ENCODE measurements at places on chromosomes 1 and 21.

- DNase-seq: no peak
Observed at GRCh38 chr1:3743421-3743820, 8.8 kb upstream of the CCDC27 start.

DNA sequence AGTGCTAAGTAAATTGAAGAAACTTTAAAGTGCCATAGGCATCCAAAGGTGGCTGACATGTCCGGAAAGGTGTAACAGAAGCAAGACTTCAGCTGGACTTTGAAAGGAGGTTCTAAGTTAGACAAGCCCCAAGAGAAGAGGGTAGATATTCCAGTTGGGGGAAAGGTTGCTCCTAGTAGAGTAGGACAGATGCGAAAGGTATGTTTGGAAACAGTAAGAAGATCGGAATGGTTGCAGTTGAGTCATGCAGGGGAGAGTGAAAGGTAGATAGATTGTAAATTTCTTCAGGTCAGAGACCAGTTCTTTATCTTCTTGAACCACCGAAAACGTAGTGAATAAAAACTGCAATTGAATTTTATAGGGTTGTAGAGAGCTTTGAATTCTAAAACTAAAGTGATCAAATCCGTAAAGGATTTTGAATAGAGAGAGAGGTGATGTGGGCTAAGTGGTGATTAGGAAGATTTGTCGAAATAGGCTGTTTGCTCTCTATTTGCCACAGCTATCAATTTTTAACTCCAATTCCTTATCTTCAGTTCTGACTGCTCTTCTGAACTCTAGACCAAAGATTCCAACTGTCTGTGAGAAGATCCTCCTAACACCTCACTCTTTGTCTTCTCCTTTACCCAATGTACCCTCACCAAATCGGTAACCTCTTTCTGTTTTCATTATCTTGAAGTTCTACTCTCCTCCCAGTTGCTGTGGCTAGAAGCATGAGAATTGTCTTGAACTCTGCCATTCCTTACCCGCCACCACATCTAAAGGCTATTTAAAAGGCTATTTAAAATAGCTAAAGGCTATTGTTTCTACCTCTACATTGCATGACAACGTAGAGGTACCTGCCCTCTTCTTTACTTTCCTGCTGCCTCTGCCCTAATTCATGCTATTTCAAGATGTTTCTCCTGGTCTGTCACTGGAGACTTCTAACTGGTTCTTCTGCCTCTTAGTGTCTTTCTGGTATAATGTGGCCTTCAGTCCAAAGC, 16.7 kb downstream of the MACF1 start:
- DNase-seq: no peak

GRCh38 chr1:32363713-32364112, 1.4 kb downstream of the TSSK3 start:
- DNase-seq: no peak

DNA sequence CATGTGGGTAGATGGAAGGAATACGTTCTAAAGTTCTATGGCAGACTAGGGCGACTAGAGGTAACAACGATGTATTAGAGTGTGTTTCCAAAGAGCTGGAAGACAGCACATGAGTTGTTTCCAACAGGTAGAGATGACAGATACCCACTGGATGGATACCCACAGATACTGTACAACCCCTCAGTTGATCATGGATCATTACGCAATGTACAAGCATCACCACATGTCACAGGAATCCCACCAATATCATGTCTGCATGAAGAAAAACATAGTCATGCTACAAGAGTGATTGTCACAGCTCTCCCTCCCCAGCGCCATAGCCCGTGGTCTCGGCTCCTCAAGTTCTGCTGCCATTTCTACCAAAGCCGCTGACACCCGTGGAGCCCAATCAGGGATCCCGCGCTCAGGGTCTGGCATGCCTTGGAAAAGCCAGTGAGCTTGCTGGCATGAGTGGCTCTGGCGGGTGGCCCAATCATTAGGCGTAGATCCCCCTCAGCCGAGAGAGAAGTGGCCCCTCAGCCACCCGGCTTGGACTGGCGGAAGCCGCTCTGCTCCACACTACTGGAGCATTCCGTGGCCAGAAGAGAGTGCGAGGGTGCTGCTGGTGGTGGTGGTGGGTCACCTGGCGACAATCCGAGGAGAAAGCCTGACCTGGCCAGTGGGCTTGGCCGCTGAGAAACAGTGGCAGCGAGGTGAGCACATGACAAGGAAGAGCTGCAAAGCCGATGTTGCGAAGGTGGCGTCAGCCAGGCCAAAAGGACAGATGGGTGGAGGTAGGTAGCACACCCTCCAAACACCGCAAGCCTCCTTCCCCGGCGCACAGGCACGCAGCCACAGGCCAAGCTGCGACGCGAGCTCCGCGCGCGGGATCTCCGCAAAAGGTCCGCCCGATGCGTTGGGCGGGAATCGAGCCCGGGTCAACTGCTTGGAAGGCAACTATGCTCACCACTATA, 65.7 kb upstream of the FCGR2A start:
- DNase-seq: no peak

- DNase-seq: no peak
Observed at GRCh38 chr1:13892198-13892597, 192.2 kb downstream of the PRDM2 start.

- no peak for DNase-seq
Observed at GRCh38 chr1:168236836-168237611, 11.2 kb downstream of the SFT2D2 start.

DNA sequence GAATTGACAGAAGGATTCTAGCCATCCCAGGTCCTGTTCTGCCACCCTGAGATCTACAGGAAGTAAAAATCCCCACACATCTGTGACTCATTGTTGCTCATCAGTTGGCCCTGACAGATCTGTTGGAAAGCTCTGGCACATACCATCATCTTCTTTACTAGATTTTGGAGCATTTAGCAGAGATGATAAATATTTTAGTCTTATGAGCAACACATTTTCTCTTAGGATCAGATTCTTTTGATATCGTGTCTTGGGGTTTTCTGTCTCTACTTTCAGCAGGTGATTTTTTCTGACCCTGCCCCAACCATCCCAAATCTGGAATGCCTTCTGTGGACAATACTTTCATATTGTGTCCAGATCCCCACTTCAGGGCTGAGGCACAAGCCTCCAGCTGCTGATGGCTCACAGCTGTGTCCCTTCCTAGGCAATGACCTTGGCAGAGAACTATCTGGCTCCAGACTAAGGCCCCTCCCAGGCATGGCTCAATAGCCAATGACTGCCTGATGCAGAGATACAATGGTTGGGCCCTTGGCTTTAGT, 102.8 kb downstream of the GDAP2 start:
- no peak for DNase-seq

GRCh38 chr21:43850728-43851295, 14.2 kb upstream of the AGPAT3 start:
- DNase-seq: no peak

DNA sequence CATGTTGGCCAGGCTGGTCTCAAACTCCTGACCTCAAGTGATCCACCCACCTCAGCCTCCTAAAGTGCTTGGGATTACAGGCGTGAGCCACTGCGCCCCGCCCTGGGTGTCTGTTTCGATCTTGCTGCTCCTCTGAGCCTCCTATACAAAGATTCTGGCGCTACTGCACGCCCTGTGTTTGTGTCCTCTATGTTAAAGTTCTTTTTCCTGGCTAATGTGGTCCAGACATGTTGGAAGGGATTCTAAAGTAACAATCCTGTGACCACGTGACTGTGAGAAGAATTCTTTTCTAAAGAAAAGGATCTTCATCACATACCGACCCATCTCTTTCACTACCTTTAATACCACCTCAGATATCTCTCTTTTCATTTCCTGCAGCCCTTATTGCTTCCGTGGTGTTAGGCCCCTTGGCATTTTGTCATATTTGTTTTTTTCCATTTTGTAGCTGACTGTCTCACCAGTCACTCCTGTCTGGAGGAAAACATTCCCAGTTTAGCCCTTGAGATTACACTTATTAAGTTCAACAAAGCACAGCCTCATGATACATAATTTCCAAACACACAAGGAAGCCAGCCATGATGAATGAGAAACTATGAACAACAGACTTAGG, 27.2 kb upstream of the ENO1 start:
- no peak for DNase-seq

DNA sequence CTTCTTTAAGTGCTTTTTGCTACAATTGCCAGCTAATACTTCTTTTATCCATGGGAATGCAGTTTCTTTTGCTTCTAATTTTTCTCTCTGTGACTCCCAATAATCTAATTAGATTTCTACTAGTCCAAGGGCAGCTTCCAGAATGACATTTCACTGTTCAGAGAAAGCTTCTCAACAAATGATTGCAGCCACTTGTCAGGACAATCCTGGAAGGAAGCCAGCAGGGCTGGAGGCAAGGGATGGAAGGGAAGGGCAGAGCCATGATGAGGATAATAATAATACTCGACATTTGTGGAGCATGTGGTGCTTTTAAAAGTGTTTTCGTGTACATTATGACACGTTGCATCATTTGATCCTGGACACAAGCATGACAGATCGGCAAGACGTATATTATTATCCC, 19.4 kb downstream of the F11R start:
- no peak for DNase-seq

DNA sequence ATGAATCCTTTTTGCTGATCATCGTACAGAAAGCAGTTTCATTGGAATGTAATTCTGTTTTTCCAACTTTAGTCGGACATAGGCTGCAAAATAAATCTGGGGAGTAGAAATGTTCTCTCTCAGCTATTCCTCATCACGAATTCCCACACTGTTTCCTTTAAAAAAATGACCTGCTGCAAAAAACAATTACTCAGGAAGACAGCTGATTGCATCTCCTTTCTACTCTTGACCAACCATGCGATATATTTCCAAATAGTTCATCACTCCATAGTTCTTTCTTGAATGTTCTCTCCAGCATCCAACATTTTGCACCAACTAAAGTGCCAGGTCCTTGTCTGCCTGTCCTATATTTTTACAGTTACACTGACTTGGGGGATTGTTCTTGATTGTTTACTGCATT, 96.4 kb downstream of the S1PR1 start:
- DNase-seq: no peak

- no peak for DNase-seq
Observed at GRCh38 chr1:232550007-232550406, 79.9 kb downstream of the SIPA1L2 start.

DNA sequence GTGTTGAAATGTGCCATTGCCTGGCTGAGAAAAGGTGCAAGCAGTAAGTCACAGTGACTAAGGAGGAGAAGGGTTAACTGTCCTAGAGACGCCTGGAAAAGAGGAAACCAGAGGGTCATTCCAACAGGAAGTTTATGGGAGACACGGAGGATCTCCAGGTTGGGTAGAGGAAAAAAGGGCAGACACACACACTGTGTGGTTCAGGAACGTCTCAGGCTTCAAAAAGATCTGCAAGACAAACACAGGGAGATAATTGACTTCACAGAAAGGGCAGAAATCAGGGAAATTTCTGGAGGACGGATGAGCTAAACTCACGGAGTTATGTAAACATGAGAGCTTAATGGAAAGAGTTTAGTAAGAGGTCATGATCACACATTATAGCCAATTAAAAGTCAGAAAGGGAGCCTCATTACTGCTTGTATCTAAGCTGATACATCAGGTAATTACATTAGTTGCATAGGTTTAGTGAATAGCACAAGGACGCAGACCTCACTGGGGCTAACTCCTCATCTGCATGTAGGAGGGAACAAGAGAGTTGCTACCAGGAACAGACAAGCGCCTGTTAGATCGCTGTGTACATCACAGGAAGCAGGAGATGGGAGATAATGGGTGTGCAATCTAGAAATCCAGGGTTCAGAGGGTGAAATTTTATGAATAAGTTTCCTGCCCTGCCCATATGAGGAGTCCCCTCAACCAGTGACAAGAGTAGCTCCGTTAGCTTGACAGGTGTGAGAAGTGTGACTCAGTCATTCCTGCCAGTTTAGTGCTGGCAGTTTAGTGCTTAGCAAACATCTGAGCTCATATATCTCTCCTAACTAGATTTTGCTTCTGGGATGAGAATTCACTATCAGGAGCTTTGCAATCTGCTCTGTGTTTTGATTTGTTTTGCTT, 96.6 kb upstream of the TNR start:
- no peak for DNase-seq

DNA sequence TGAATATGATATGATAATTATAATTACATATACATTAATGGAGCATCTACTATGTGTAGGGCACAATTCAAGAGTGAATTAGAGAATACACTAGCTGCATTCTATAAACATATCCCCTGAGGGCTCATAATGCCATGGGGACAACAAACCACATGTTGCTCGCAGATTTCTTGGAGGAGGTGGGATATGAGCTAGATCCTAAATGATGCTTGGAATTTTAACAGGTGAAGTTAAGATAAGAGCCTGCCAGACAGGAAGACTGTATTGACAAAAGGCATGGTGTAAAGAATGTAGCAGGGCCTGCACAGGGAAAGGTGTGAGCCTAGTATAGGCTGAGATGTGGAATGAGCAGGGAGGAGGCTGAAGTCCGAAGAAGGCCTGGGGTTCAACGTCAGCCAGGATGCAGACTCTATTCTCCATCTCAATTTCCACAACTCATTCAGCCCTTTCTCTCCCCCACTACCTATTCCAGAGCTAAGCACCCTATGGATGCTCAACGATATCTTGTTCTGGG, 120.2 kb downstream of the ELAVL4 start:
- no peak for DNase-seq

GRCh38 chr1:12082988-12083387, 19.9 kb downstream of the TNFRSF8 start:
- DNase-seq: no peak

DNA sequence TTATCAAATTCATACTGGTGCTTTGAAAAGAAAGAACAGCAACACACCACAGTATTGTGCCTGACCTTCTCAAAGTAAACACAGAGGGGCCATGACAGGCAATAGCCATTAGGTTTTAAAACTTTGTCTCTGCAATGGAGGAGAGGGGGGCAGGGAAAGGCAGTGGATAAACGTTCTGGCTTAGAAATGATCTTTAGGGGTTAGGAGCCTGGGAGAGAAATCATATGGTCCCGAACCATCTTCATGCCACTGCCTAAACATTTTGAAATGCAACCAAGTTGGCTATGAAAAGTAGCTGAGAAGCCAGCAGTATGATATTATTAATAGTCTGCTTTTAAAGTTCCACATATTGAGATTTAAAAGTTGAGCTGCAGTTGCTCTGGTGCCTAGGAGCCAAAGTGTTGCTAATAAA, 39.8 kb downstream of the PLPP3 start:
- DNase-seq: no peak

DNA sequence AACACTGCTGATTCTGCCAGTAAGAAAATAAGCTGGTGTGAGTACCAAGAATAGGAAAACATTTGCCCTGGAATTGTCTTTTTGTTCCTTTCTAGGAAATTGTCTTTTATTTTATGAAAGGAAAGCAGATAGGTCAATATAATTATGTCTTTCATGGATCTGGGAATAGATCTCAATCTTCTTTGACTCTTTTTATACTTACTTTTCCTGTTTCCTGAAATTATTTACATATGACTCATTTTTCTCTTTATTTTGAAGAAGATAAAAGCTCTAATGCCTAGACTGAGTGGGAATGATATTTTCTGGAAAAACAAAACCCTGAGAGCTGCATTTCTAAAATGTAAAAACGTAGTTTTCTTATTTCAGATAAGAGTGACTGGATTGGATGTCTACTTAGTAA, 100.1 kb downstream of the MAN1A2 start:
- no peak for DNase-seq

Measured in CD4-positive, alpha-beta T cell treated with Interleukin-6 for 4 hours (primary cell).